ENCODE measurements at places on chromosomes 5 and 9.

GRCh38 chr9:95433096-95433819 is 83.5 kb downstream of the PTCH1 start:
- no peak for DNase-seq

GRCh38 chr5:2685651-2686272 is 65.7 kb downstream of the IRX2 start:
- DNase-seq: no peak

DNA sequence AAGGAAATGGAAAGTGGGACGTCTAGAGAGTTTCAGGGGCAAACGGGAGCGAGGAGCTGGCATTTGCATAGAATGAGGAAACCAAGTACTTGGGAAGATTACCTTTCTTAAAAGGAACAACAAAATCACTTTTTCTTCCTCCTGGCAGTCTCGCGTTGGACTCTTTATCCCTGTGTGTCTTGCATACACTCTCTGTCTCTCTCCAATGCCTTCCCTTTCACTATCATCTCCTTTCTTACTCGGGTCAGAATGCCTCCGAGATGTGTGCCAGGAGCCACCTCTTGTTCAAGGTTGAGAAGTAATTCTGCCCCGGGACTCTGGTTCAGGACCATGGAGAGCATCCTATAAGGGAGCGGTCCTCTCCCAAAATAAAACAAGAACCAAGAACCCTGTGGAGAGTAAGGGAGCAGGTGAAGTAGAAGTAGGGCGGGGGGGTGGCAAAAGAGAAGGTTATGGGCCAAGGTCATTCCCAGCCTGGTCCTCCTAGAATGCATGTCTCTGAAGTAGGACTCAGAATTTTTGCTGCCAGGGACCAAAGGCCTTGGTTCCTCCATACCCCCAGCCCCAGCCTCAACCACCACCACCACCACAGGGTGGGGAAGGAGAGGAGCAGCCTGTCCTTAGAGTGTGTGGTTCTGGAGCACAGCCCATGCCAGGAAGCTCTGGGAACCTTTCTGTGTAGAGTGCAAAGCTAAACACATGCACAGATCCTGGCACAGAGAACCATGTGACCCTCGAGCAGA is 72.1 kb upstream of the ARAP3 start:
- DNase-seq: no peak

GRCh38 chr9:14441976-14442651 is 128.2 kb upstream of the NFIB start:
- no peak for DNase-seq

DNA sequence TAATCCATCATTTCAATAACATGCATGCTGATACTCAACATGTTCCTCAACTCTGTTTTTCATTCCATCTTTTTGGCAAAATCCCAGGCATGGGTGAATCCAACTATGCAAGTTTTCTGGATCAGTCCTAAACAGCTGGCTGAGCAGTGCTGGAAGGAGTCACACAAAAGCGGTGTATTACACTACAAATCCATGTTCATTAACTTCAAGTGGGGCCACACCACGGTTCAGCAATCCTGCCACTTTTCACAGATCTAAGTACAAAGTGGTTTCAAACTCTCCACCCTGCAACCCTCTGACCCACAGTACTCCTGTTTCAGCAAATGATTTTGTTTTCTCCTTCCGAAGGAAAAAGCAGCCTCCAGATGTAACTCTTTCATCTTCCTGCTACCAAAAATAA is 222.5 kb downstream of the EPB41L4A start:
- no peak for DNase-seq

DNA sequence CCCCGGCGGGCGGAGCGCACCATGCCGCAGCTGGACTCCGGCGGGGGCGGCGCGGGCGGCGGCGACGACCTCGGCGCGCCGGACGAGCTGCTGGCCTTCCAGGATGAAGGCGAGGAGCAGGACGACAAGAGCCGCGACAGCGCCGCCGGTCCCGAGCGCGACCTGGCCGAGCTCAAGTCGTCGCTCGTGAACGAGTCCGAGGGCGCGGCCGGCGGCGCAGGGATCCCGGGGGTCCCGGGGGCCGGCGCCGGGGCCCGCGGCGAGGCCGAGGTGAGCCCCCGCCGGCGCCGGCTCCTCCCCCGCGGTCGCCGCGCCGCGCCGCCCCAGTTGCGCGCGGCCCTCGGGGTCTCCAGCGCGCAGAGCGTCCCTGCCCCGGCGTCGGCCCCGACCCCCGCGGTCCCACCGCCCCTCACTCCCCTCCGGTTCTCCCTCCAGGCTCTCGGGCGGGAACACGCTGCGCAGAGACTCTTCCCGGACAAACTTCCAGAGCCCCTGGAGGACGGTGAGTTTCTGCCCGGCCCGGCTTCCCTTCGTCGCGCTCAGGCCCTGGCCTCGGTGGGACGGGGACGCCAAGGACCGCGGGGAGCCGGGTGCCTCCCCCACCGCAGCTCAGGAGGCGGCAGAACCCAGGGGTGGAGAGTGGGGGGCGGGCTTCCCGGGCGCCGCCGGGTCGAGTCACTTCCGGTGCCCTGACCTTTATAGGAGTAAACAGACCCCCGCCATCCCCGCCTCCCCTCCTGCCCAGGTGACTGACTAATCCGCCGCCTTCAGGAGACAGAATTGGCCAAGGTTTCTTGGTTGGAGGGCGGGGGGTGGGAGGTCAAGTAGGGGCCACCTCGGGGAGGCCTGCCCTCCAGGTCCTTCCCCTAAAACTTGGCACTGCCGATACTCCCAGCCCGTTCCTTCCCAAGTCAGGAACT is 665 bp downstream of the TCF7 start:
- DNase-seq: no peak

DNA sequence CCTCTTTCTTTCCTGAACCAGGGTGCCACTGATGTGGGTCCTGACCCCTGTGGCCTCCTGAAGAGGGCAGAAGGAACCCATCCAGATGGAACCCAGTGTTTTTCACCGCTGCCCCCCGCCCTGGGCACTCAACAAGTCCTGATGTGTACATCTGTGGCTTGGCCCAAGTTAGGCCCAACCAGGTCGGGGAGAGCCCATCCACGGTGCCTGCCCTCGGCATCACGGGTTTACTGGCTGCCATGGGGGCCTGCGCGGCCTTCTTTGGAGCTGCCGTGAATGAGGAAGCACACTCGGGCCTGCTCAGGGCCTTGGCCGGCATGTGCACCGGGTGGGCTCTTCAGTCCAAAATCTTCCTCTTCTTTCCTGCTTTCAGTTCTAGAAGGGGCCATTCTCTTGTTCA is 5.8 kb downstream of the ECSCR start:
- DNase-seq: no peak

DNA sequence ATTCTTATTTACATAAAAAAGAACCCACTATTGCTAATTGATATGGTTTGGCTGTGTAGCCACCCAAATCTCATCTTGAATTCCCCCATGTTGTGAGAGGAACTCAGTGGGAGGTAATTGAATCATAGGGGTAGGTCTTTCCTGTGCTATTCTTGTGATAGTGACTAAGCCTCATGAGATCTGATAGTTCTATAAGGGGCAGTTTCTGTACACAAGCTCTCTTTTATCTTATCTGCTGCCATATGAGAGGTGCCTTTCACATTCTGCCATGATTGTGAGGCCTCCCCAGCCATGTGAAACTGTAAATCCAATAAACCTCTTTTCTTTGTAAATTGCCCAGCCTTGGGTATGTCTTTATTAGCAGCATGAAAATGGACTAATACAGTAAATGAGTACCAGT is 58.2 kb upstream of the PRR16 start:
- DNase-seq: no peak

DNA sequence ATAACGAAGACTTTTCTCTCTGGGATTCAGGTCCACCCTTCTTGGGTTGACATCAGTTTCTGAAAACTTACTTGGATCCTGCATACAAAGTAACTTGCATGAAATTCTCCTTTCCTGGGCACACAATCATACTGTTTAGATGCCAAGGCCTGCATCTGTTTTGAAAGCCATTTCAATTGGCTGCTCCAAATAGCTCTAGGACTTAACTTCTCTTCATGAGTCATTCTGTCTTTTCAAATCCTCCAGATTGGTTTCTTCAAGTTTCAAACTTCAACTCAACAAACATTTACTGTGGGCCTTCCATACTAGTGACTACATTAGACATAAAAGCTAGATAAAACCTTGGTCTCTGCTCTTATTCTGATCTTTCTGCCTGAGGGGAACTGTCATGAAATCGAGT is 54.8 kb upstream of the HMHB1 start:
- DNase-seq: no peak

- no peak for DNase-seq
Observed at GRCh38 chr5:85205430-85205829, 820.8 kb upstream of the EDIL3 start.

GRCh38 chr5:14165375-14166106 is 22.4 kb downstream of the TRIO start:
- DNase-seq: no peak

DNA sequence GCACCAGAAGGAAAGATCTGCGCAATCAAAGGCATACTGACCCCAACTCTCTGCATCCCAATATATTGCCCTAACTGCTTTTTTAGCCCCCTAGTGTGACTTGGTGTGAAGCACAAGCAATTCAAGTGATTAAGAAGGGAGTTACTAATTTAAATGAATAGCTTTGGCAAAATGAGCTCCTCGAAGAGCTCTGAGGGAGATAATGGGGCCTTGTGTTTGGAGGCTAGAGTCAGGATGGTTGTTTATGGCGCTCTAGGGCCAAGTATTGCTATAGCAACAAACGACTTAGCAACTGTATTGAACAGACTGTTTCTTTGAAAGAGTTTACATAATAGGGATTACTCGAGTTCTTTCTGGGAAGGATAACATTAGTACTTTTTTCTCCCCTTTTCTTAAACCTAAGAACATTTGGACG is 11.5 kb upstream of the C5orf58 start:
- no peak for DNase-seq

GRCh38 chr9:133904346-133905090 is 87.6 kb downstream of the VAV2 start:
- no peak for DNase-seq

DNA sequence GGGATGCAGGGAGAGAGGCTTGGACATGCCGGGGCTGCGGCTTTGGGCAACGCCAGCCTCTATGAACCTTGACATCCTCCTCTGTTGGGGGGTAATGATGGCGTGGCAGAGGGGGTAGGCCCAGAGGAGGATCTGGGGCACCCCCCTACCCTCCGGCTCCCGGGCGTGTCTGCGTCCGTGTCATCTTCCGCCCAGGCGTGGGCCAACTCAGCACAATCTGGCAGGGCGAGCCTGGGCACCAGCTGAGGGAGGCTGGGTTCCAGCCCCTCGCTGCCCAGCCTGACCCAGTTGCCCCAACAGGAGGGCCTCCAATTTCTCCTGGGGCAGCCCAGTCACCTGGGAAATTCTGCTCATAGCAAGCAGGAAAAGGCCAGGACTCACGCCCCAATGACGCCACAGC is 62.9 kb upstream of the IL17B start:
- no peak for DNase-seq

- DNase-seq: no peak
Observed at GRCh38 chr5:91061946-91062562, 321.1 kb downstream of the ARRDC3 start.

DNA sequence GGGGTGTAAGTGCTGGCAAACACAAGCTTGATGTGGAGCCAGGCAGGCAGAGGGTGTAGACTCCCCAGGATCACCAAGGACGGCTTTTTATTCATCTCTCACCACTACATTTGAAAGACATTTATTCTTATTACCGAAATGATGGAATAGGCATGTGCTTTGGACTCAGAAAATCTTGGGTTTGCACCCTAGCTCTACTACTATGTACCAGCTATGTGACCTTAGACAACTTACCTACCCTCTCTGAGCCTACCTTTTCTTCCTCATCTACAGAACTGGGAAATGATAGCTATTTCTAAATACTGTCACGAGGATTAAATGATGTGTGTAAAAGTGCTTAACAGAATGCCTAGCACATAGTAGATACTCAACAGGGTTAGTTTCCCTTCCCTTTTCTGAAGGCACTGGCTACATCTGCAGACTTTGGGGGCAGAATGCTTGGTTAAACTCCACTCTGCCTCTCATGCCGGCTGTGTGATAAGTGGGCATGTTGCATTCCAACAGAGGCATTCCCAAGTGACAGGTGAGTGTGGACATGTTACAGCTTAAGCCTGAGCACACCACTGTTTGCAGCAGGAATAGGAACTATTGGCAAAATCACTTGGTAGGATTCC is 94.8 kb downstream of the SLC1A3 start:
- no peak for DNase-seq

DNA sequence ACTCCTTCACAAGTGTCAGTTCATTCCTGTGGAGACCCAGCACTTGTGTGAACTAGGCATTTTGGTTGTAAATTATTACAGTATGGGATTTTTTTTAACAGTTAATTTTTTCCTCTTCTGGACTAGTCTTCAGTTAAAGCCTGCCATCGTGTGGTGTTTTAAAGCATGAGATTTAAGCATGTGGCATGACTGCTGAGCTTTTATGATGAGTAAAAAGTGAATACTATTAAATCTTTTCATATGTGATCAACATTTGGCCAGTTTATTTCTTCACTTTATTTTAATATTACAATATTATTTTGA is 25.0 kb downstream of the LMNB1 start:
- DNase-seq: no peak

GRCh38 chr5:73417303-73418034 is 31.1 kb downstream of the FOXD1 start:
- DNase-seq: no peak

DNA sequence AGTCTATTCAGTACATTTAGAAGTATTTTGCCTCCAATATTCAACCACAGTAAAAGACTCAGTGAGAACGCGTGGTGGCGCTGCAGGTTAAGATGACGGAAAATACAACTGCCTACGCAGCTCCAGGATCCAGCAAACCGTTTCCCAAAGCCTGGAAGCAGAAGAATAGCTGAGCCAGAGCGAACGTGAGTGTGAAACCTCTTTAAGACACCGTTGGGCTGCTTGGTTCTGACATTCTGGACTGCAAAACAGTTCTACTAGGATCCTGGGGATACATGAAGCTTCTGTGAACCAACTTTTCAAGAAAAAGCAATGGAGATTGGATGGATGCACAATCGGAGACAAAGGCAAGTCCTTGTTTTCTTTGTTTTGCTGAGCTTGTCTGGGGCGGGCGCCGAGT is at the start of gene PCDHB16:
TSS of gene PCDHB16 (plus strand) at position 140 of the 400 bp plus-strand sequence. CDS start at position 313, 173 bp downstream.
- DNase-seq: no peak

GRCh38 chr5:11853140-11853539 is 51.1 kb downstream of the CTNND2 start:
- DNase-seq: no peak

GRCh38 chr9:131398204-131398603 is 4.3 kb downstream of the PRRC2B start:
- peak; percentile 89 for DNase-seq

- DNase-seq: peak; percentile 24
Observed at GRCh38 chr9:87950765-87951488, 23.4 kb downstream of the CDK20 start.
